KBM-7 (cell line): ENCODE measurements at places on chromosomes 11 and 22.

- DNase-seq = no peak
Measured at GRCh38 chr22:40340044-40340443, 6.3 kb upstream of the ADSL start.

DNA sequence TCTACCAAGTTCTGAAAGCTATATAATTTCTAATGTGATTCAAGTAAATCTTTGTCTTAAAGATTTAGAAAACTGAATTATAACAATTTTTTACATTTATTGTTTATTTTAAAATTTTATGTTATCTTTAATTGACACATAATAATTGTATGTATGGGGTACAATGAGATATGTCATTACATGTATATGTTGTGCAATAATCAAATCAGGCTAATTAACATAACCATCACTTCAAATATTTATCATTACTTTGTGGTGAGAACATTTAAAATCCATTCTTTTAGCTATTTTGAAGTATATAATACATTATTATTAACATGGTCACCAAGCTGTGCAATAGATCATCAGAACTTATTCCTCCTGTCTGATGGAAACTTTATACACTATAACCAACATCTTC lies 181.1 kb downstream of the DDX10 start:
- no peak for DNase-seq

GRCh38 chr22:36324414-36324813 lies 63.4 kb downstream of the MYH9 start:
- DNase-seq = no peak

- no peak for DNase-seq
Measured at GRCh38 chr11:47189100-47189834, 3.0 kb upstream of the PACSIN3 start.

DNA sequence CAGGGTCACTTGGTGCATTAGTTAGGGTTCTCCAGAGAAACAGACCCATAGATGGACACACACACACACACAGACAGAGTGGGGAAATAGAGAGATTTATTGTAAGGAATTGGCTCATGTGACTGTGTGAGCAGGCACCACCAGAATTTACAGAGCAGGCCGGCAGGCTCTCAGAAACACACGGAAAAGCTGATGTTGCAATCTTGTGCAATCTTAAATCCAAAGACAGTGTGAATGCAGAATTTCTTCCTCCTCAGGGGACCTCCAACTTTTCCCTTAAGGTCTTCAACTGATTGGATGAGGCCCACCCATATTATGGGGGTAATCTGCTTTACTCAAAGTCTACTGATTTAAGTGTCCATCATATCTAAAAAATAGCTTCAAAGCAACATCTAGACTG lies 49.8 kb downstream of the APIP start:
- no peak for DNase-seq

- no peak for DNase-seq
Measured at GRCh38 chr22:39289533-39289932, 29.9 kb downstream of the RPL3 start.

DNA sequence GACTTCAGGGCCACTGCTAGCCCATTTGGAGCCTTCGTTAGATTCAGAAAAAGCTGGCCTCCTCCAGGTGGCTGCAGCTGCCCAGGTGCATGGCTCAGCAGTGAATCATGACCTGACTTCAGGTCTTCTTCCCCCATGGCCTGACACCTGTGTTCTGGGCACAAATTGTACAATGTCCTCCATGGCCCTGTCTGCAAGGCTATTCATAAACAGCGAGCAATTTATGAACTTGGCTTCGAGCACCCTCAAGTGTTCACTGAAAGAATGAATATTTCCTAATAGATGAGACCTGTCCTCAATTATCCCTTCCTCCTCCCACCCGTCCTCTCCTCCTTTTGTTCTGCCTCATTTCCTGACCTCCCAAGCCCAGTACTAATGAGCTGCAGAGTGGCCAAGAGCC lies 12.2 kb upstream of the VPS37C start:
- peak; percentile 41 for DNase-seq

DNA sequence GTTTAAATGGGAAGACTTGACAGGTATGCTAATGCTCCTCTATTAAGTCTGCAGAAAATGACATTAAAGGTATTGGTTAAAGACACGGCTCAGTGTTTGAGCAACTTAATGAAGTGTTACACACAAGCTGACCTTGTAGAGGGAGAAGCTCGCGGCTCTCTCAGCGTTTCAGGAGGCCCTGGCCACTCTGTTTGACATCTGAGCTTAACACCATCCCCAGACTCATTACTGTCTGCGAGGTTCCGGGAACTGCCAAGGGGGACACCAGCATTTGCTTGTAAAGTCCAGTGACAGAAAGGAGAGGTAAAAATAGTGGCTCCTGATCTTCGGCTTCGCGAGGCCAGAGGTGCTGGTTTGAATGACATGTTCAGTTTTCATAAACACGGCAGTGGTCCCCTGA lies 540.7 kb upstream of the CADM1 start:
- DNase-seq = no peak

DNA sequence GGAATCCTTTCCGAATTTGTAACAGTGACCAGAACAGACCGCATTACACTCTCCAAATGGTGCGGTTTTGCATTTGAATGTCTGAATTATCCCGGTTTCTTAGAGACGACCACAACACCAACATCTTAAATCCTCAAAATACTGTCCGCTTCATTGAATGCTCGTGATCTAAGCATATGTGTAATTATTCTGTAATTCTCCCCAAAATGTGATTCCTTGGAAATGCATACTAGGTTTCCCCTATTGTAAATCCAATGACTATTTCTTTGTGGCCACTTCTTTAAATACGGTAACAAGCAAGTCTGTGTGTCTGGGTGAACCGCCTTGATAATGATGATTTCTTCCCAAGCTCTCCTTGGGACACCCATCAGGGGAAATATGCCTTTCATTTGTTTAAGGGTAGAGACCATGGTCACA lies 87.3 kb upstream of the DBX1 start:
- DNase-seq = no peak

- peak; percentile 62 for DNase-seq
Measured at GRCh38 chr11:48033918-48034341, 53.6 kb downstream of the PTPRJ start.

- DNase-seq = peak; percentile 98
Measured at GRCh38 chr11:63681321-63682065, at the start of gene RTN3. TSS of gene RTN3 (plus strand) at chr11:63681500. CDS start at chr11:63681637, 137 bp downstream.

- no peak for DNase-seq
Measured at GRCh38 chr11:82405421-82405820, 328.2 kb downstream of the FAM181B start.

DNA sequence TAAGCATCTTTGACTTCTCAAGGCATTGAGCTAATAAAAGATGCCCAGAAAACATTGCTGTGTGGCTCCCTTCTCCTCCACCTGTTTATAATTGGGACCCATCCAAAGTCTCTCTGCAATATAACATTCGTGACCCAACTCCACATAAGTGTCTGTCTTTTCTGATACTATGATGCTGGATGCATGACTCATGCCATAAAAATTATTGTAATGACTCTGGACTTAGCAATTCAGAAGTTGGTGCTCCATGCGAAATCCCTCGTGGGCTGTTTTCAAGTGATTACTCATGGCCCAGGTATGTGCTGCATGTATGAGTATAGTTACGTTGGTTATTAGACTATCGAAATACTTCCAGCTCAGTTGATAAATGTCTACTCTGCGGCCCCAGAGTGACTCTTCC lies 11.7 kb downstream of the FJX1 start:
- DNase-seq = no peak

GRCh38 chr22:46043339-46043738 lies 66.4 kb upstream of the WNT7B start:
- DNase-seq = no peak

DNA sequence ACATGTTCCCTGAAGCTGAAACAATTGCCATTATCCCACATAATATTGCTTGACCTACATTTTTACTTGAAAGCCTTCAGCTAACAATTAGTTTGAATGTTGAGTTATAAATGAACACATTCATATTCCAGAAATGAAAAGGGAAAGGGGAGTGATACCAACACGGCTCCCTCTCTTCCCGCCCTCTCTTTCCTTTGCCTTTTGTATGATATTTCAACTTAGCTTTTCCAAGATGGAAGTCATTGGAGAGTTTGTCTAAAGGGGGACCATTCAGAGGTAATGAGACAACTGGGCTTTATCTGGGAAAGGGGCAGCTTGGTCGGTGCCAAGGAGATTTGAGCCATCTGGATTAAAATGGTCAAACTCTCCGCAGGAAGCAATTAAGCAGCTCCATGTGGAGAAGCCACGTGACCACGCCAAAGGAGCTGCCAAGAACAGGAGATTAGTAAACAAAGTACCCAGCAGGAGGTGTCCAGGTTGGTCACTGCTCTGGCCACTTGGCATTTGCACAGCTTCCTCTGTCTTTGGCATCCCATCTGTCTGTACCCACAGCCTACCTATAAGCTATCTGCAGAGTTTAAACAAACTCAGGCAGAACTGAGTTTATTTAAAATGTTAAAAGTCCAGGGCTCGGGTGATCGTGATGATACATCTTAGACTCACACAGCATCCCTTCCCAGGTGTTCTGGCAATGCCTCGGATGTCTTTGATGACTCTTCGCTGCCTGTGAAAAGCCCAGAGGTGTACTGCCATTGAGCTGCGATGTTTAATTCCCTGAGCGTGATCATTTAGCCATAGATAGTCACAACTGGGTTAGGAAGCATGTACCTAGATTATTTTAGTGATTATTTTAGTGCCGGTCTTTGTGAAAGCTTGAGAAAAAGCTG lies 735.9 kb downstream of the NTM start:
- DNase-seq = no peak

DNA sequence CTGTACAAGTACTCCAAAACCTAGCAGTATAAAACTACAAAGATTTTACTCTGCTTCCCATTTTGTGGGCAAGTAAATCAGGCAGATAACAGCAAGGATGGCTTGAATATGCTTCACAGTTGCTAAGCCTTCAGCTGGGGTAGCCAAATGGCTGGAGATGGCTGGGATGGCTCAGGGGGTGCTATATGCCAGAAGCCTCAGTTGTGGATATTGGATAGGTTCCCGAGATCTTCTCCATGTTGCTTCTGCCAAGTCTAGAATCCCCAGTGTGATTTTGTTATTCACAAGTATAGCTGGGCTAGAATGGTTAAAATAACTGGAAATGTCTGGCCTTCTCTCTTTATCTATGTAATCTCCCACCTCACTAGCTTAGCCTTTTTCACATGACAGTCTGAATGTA lies 472.3 kb upstream of the ARHGAP42 start:
- DNase-seq = no peak

- no peak for DNase-seq
Measured at GRCh38 chr11:114074546-114075343, 15.2 kb downstream of the ZBTB16 start.

- DNase-seq = no peak
Measured at GRCh38 chr11:133041928-133042882, 490.1 kb downstream of the OPCML start.

- DNase-seq = no peak
Measured at GRCh38 chr11:63445720-63446119, 45.2 kb downstream of the PLAAT5 start.

DNA sequence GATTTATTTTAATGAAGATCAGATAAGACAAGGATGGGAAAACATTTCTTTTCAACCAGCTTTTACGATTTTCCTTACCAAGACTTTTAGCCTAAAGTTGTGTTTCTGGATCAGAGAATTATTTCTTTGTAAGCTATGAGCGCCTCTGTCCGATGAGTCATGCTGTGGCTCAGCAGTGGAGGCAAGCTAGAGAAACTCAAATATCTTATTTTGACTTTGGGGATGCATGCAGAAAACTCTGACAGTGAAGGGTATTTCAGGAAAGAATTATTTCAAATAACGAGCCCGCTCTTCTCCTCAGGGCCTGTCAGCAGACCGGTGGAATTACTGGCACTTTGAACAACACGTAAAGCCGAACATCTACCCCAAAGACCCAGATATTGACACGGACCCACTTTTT lies 77.9 kb upstream of the OR5AK2 start:
- DNase-seq = no peak

DNA sequence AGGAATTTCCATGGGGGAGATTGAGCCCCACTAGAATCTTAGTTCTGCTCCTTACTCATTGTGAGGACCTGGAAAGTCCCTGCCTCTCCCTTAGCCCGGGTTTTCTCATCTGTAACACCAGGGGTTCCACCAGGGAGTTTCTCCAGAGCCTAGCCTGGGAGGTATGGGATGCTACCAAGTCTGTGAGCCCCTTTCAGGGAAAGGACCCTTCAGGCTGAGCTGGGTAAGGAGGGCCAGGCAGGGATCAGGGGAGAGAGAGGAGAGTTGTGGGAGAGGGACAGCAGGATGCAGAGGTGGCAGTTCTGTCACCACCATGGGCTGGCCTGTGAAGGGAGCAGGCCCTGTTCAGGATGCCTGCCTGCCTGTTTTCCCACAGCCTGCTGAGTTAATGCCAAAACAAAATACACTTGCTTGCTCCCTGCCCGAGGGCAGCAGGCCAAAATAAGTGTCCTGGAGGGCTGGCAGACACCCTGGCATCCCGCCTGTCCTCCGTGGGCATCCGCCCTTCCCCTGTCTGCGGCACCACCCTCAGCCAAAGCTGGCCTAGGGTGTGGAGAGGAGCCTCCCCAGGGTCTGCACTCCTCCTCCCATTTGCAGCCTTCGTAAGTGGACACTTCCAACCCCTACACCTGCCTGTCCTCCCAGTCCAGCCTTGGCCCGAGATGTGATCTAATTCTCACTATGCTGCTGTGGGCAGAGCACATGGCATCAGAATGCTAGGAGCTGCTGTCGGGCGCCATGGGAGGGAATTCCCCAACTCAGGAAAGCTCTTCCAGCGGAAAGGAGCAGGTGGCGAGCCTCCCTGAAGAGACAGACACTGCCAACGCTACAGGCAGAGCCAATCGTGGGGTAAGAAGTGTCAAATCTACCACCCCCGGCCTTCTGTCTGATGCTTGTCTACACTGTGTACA lies 5.9 kb upstream of the FCHSD2 start:
- DNase-seq = no peak

DNA sequence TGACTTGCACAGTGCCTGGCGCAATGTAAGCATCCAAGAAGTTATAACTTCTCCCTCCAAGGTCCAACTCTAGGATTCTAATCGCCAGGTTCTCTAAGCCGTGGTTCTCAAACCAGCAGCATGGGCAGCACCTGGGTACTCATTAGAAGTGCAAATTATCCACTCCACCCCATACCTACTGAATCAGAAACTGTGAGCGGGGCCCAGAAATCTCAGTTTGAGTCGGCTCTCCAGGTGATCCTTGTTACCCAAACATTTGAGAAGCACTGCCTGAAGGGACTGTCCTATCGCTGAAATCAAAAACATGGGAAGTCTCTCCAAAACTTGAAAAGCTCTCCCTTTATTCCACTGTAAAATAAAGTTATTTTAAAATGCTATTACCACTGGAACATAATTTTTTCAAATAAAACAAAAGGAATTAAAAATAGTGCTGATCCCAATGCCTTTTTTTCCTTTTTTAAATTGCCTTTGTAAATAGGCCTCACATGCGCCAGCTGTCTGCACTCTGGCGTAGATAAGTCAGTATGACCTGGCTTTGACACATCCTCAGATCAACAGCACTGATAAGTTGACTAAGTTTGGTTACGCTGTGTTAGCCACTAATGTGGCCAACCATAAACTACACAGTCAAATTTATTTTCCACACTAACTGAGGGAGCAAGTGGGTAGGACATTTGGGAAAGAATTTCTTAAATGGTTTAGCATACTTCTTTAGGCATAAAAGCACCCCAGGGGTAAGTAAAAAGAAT lies 8.4 kb upstream of the CTR9 start:
- no peak for DNase-seq
